ENCODE measurements at places on chromosomes 5 and 9.

DNA sequence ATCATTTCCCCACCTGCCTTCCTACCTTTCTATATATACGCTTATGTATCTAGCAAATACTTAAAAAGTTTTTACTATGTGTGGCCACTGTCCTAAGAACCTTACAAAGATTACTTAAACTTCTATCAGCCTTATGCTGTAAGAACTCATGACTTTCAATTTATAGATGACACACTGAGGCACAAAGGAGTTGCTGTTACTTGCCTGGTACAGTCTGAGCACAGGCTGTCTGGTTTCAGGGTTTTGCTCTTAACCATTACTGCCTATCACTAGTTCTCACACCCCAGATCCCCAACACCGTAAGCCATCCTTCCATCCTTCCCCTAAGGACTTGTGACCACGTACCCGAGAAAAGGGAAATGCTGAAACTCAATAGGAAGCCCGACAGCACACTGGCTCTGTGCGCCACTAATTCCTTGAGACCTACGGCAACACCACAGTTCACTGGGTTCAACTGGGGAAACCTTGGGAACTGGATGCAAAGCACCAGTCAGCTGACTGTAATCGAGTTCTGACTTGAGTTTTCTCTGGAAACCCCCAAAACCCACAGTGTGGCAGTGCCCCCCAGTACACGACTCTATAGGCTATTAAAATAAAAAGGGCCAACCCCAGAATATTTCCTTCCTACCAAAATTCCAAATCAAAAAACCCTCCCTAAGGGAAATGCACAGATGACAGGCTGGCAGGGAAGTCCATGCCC, 56.0 kb downstream of the AUH start:
- DNase-seq, result no peak

GRCh38 chr5:122967625-122968024, 68.9 kb downstream of the PPIC start:
- no peak for DNase-seq

DNA sequence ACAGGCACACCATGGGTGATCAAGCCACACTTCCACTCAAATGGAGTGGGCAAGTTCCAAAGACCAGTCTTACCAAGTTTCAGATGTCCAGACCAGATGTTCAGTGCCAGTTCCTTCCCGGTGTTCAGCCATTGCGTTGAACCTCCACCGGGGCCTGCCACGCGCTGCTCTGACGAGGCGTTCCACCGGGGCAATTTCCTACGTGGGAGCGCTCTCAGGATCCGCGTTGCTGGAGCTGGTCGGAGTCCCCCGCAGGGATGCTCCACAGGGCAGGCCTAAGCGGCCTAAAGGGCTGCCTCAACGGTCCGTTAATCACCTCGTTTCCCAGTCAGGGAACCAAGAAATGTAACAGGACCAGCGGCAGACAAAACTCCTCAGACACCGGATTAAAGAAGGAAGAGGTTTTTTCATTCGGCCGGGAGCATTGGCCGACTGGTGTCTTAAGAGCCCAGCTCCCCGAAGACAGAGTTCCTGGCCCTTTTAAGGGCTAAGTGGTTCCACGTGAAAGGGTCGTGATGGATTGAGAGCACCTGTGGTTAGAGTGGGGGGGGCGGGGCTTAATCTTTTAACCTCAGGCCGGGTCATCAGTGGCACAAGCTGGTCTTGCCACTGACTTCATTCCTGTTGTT, 35.7 kb upstream of the PPP1R26 start:
- DNase-seq, result no peak

DNA sequence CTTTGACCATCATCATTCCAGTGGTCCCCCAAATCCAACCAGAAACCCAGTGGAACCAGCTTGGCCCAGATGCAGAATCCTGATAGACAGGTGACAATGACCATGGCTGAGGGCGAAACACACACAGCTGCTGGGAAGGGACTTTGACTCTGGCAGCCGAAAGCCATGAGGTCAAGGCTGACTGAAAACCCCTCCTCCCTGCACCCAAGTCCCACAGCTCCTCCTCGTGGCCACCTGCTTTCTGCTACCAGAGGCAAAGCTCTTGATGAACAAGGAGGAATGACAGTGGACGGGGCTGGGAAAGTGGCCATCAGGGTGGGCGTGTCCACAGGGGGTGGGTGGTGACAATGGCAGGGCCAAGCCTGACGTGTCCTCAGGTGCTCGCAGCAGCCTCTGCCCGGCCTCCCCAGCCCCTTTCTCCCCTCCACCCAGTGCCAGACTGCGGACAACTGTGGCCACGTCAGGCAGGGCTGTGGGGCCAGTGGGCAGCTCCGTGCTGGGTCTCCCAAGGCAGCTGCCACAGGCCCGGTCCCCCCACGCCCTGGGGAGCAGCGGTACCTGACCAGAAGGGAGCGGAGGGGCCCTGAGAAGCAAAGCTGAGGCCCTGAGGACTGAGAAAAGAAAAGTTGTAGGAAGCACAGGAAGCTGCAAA, 30.8 kb upstream of the SARDH start:
- no peak for DNase-seq

- DNase-seq, result no peak
Observed at GRCh38 chr5:127812570-127812969, 109.4 kb downstream of the CCDC192 start.

- no peak for DNase-seq
Observed at GRCh38 chr9:36149197-36149596, 12.7 kb downstream of the GLIPR2 start.

- no peak for DNase-seq
Observed at GRCh38 chr9:128972956-128973355, 25.5 kb downstream of the NUP188 start.

Measured in activated naive CD8-positive, alpha-beta T cell treated with anti-CD3 and anti-CD28 coated beads for 36 hours (primary cell).